ENCODE measurements at places on chromosomes 12 and 14. TPM values are rescaled to one million over a fixed set of nuclear protein-coding genes. Genes with fewer than 3 reads are reported as not detected.

Gene BHLHE41
- 0.46 TPM for total RNA-seq

Gene FOXN3
- total RNA-seq, result 7.4 TPM

Gene AHNAK2
- 218 TPM for total RNA-seq

Gene ASCL1
- total RNA-seq, result not detected

Gene SLC17A8
- not detected for total RNA-seq

Gene KTN1
- 131 TPM for total RNA-seq

Gene CEP83
- 8.6 TPM for total RNA-seq

Gene MOK
- total RNA-seq, result 19.5 TPM

All from A549 treated with dexamethasone at 1 μM for 4 hours (cell line).